ENCODE measurements at places on chromosomes 11 and 22. TPM values are rescaled to one million over a fixed set of nuclear protein-coding genes. Genes with fewer than 3 reads are reported as not detected.

Gene MMP8
- not detected for total RNA-seq

Gene ANO3
- not detected for total RNA-seq

Gene MPPED2
- total RNA-seq, result not detected

Gene APOA5
- total RNA-seq, result not detected

Gene BIRC2
- 35.0 TPM for total RNA-seq

Gene DRD4
- total RNA-seq, result 0.34 TPM

Gene HMOX1
- 1.3 TPM for total RNA-seq

Gene ADM2
- 4.5 TPM for total RNA-seq

Gene KIAA1671
- total RNA-seq, result 22.4 TPM

Gene MS4A15
- not detected for total RNA-seq

Gene NAALADL1
- total RNA-seq, result 14.1 TPM

Gene OR5M3
- total RNA-seq, result not detected

Gene TMEM135
- 31.9 TPM for total RNA-seq

Gene E2F8
- 22.8 TPM for total RNA-seq

Gene SLC6A5
- total RNA-seq, result not detected

Gene DGAT2
- total RNA-seq, result 8.0 TPM

Gene PIM3
- total RNA-seq, result 113 TPM

Gene ARFGAP2
- 116 TPM for total RNA-seq

Gene OR10G4
- not detected for total RNA-seq

Gene C11orf86
- total RNA-seq, result not detected

Gene TLCD5
- total RNA-seq, result 1.0 TPM

Gene ZDHHC5
- 84.4 TPM for total RNA-seq

Gene LRRC75B
- 1.7 TPM for total RNA-seq

Gene SLC15A3
- 1.8 TPM for total RNA-seq

Gene VWCE
- total RNA-seq, result 5.5 TPM

Gene FREY1
- total RNA-seq, result 2.7 TPM

Gene PDE3B
- total RNA-seq, result 113 TPM

Gene MYO18B
- 1.3 TPM for total RNA-seq

Gene CST6
- 0.59 TPM for total RNA-seq

Gene MUC2
- total RNA-seq, result not detected

Gene SESN3
- total RNA-seq, result 43.5 TPM

Gene GLYAT
- not detected for total RNA-seq

Gene CREB3L1
- not detected for total RNA-seq

Gene SLC25A22
- 65.2 TPM for total RNA-seq

Gene GVQW3
- total RNA-seq, result 4.2 TPM

Gene GALNT18
- 1.3 TPM for total RNA-seq

Gene ARHGEF17
- not detected for total RNA-seq

Gene SERPING1
- total RNA-seq, result 0.22 TPM

Gene PRSS23
- total RNA-seq, result 11.7 TPM
